ENCODE measurements at places on chromosomes 7 and 10.
A peak's percentile ranks its signal among the peaks of the same experiment; 100 is the strongest.

DNA sequence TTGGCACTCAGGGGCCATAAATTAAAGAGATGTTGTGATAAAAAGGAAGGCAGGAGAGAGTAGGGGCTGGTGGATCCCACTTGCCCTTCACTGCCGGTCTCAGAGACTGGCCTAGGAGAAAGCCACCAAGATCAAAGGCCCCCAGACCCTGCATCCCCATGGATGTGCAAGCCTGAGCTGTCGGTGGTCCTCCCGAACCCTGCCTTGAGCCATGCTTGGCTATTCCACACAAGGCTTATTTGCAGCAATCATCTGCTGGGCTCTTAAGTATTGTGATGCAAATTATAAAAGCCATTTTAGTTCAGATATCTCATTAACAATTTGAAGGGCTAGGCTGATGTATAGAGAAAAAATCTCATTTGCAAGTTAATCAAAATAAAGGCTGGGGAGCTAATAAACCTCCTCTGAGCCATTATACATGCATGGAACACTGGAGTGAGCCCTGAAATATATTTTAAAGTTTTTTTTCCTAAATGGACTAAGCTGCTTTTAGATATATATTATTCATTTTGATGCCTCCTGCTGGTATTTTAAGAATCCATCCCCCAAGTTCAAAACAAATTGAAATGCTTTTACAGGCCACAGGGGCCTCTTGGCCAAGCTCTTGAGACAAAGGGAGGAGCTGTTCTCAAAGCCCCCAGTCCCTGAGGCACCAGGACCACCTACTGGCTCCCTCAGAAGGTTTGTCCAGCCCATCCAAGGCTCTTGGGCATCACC lies 28.1 kb downstream of the OAT start:
- DNase-seq = no peak

DNA sequence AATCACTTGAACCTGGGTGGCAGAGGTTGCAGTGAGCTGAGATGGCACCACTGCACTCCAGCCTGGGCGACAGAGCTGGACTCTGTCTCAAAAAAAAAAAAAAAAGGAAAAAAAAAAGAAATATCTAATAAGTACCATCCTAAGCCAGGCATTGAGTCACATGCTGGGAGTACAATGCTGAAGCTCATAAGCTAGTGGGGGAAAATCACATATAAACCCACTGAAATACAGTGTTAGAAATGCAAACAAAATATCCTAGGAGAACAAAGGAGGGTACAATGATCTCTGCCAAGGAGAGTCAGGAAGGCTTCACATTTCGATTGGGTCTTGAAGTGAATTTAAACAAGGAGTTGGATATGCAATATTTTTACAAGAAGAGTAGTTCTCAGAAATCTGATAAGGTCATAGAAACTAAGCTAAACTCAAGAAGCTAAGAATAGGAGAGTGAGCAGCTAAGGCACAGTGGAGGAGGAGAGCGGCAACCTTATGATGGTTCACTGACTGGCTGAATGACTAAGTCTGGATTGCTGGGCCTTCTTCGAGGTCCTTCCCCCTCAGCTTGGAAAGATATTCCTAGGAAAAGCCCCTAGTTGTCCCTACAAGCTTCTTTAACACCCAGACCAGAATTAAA lies 115.5 kb downstream of the PHTF2 start:
- DNase-seq = no peak

GRCh38 chr7:11120068-11120664 lies 146.5 kb downstream of the PHF14 start:
- DNase-seq = no peak

DNA sequence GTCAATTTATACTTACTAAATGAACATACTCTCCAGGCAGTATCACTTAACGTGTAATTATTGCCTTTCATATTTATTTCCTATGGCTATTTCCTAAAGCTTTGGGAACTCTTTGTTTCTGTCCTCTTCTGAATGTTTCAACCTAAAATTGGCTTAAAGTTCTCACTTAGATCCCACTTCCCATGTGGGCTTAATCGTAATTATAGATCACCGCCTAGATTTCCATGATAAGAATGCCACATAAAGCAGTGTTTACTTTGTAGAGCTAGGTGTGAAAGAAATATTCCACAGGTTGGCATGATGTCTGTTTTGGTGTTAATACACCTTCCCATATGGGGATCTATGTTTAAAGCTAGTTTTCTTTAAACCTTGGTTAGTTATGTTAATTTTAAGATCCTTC lies 1.5 kb downstream of the HDAC9 start:
- DNase-seq = no peak

DNA sequence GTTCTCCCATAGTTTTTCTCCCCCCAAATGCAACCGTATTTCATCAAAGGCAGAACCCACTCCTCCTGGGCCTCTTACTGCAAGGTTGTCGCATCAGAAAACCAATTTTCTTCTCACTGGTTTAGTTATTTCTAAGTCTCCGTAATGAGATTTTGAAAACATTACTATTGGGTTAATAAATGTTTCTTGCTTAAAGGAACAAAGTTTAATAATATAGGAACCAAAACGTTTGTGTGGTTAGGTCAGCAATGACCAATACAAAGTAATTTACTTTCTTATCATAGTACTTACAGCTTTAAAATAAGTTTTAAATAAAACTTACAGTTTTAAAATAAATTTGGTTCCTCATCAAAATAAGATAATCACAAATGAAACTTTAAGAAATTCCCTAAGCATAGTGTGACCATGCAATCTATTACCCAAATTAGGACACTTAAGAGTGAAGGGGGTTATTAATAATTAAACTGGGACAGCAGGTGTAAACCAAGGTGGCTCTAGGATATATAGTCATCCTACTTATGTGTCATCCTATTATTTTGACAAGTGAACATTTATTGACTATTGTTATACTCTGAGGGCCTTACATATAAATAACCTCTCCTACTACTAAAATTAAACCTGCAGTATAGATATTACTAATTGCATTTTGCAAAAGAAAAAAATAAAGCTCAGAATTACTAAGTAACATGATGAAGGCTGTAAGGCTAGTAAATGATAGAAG lies 415.4 kb upstream of the LRRN3 start:
- no peak for DNase-seq

GRCh38 chr10:114061789-114062188 lies 18.1 kb downstream of the ADRB1 start:
- DNase-seq = no peak

DNA sequence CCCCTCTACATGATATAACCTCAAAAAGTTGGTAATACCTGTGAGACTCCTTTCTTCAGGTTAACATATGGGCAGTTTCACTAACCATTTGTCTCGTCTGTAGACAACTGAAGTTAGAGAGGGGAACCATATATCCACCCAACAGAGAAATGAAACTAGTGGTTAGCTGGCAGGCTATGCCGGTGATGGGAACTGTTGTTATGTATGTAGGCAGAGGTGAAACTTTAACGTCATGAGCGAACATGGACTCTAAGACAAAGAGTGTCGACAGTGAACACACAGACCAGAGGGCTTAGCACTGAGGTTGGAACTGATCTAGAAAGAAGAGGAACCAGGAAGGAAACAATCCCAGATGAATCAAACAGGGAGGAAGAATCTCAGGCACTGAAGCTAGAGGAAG lies 112.4 kb downstream of the ELMO1 start:
- DNase-seq = no peak

DNA sequence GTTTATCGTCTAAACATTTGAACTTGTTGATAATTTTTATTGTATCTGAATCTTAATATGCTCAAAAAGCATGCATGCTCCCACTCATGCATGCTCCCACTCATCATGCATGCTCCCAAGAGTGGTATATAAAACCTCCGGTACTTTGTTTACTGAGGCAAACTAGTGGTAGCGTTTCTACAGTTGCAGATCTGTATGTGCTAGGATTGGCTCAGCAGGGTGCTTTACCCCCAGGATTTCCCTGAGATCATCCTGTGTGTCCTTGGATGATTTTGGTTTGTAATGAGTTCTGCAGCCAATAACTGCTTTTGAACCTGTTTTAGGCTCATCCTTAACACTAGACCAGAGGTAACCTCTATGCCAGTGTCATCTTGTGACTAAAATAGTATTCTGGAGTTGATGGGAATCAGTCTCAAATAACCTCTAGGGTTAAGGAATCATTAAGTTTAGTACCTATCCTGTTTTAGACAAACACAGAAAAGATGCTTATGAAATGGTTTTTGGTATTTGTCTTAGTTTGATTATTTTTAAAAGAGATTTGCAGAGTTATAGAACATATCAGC lies 40.4 kb downstream of the PHTF2 start:
- DNase-seq = peak; percentile 9

DNA sequence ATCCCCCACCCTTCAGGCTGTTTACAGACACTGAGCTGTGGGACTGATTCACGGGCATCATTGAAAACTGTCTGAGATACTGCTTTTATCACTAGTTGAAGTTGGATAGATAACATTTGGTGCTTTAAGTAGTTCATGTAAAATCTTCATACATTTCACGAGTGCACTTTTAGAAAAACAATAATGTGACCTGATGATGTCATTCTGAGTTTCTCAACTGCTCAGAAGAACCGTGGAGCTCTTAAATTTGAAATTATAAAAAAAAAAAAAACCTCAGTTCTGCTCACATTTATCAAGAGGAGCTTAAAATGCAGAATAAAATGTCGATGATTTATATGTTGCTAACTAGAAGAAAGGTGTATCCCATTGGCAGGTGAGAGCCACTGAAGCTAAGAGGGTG lies 81.5 kb downstream of the GALNT11 start:
- no peak for DNase-seq

GRCh38 chr7:120273476-120273975 lies 551 bp downstream of the KCND2 start:
- DNase-seq = peak; percentile 12

DNA sequence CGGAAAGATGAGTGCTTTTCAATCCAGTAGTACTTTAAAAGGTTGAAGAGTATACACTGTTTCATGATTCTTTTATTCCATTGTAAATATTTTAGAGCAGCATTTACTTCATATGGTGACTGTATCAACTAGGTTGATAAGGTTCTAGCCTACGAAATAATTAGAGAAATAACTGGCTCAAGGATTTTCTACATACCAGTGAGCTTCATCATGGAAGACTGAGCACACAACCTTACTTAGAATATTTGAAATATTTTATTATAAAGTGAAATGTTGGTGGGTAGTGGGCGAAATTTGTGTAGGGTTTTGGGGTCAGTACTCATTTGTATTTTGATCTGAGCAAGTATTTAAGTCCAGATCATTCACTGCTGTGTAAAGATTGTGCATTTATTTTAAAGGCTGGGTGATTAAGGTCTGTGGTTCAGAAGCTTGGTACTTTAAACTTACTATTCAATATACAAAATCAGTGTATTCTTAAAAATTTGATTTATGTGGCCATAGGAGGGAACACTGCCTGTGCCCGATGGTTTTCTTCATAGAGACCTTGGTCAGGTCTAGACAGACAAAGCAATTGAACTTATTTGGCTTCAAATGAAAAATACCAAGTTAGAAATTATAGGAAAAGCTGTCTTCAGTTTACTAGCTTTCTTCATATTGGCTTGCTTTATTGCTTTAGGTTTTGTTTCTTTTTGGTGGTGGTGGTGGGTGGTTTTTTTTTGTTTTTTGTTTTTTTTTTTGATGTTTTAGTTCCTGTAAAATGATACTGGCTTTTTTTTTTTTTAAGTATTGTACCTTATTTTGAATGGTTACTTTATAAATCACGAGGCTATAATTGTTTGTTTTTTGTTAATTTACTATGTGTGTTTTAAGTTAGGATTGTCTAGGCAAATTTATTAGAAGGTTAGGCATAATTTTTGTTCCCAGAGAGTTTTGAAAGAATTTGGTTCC lies 3.0 kb downstream of the KMT2E start:
- DNase-seq = no peak

- DNase-seq = no peak
Measured at GRCh38 chr10:70874061-70874460, 14.3 kb downstream of the PCBD1 start.

GRCh38 chr10:89301232-89301631 lies 614 bp upstream of the IFIT2 start:
- no peak for DNase-seq

- DNase-seq = no peak
Measured at GRCh38 chr10:120360571-120360970, 96.5 kb upstream of the PLPP4 start.

- no peak for DNase-seq
Measured at GRCh38 chr7:24911213-24911603, 68.8 kb downstream of the OSBPL3 start.

- peak; percentile 10 for DNase-seq
Measured at GRCh38 chr7:87148332-87148955, 3.8 kb upstream of the DMTF1 start.

GRCh38 chr7:49577576-49577975 lies 195.9 kb upstream of the VWC2 start:
- no peak for DNase-seq

DNA sequence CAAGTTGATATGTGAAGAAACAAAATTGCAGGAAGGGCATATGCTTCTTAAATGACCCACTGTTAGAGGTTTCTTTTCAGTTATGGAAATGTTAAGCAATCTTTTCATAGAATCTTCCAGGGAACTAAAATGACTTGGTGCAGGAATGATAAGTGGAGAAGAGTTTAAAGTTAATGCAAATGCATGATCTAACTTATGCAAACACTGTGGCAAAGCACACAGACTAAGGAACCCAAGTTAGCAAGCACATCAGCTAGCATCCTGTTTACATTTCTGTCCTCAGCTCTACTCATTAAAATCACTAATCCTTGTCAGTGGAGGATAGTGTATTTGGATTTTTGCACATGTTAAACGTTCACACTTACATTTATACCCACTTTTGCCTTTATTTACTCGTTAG lies 9.3 kb downstream of the CLCN1 start:
- DNase-seq = no peak

GRCh38 chr7:100720671-100721504 lies 620 bp downstream of the EPO start:
- no peak for DNase-seq

DNA sequence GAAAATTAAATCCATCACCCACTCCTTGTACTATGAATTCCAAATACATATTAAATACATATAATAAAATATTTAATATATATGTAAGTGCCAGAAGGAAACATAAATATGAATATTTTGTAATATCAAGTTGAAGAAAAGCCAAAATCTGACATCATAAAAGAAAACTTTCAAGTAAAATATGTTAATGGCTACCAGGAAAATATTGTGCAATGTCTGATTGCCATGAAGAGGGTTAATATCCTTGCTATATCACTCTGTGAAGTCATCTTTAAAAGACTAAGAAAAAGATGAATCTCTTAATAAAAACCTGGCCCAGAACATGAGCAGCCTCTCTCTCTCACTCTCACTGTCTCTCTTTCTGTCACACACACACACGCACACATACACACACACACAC lies 130.2 kb downstream of the EGFR start:
- no peak for DNase-seq

DNA sequence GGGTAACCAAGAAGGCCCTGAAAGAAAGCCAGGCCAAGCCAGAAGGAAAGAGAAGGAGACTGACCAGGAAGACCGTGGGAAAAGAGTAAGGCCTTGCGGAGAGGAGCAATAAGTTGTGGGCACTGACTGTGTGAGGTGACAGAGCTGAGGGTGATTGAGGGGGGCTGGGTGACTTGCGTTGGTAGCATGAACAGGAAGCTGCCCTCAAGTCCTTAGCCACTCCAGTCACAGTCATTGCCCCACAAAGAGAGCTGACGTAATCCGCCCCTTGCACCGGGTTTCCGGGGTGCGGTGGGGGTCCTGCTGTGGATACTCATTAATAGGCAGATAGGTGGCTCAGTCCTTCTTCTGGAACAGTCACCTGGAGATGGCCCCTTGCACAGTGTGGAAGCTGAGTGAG lies 16.1 kb upstream of the DMBT1 start:
- DNase-seq = no peak

GRCh38 chr10:75400771-75401568 lies 594 bp downstream of the ZNF503 start:
- no peak for DNase-seq

GRCh38 chr7:131031099-131031868 lies 296.4 kb upstream of the MKLN1 start:
- no peak for DNase-seq
